Esophagus (tissue), 2 donors: ENCODE measurements at places on chromosomes 2 and 18. TPM values are rescaled to one million over a fixed set of nuclear protein-coding genes. Genes with fewer than 3 reads are reported as not detected.

The AP1S3 gene
- 5.7 TPM for polyA plus RNA-seq

The AGXT gene
- not detected for polyA plus RNA-seq

The SERPINB4 gene
- polyA plus RNA-seq, result 19.3 TPM

The TAF1B gene
- 7.9 TPM for polyA plus RNA-seq

The ACVR1C gene
- polyA plus RNA-seq, result 0.06 TPM

The RFTN2 gene
- polyA plus RNA-seq, result 0.24 TPM

The RIT2 gene
- polyA plus RNA-seq, result not detected

The OXER1 gene
- 0.48 TPM for polyA plus RNA-seq

The PAIP2B gene
- polyA plus RNA-seq, result 4.7 TPM

The SERPINB10 gene
- polyA plus RNA-seq, result 0.46 TPM

The IL37 gene
- 0.12 TPM for polyA plus RNA-seq

The PSD4 gene
- polyA plus RNA-seq, result 18.1 TPM

The ROCK1 gene
- 6.0 TPM for polyA plus RNA-seq

The SERPINE2 gene
- 19.6 TPM for polyA plus RNA-seq

The CFC1 gene
- polyA plus RNA-seq, result not detected

The GNAL gene
- 1.6 TPM for polyA plus RNA-seq

The DSEL gene
- polyA plus RNA-seq, result 0.18 TPM

The SEPTIN10 gene
- polyA plus RNA-seq, result 45.9 TPM

The IL36A gene
- polyA plus RNA-seq, result 243 TPM

The CACNB4 gene
- 1.2 TPM for polyA plus RNA-seq

The TXNDC2 gene
- polyA plus RNA-seq, result not detected

The CRYGD gene
- not detected for polyA plus RNA-seq

The DPP10 gene
- 0.02 TPM for polyA plus RNA-seq

The NPHP1 gene
- polyA plus RNA-seq, result 2.3 TPM

The UGT1A4 gene
- 0.69 TPM for polyA plus RNA-seq

The MC2R gene
- not detected for polyA plus RNA-seq

The C1QL2 gene
- not detected for polyA plus RNA-seq

The KLHL30 gene
- polyA plus RNA-seq, result 0.21 TPM

The ASXL3 gene
- 0.02 TPM for polyA plus RNA-seq

The CCDC85A gene
- polyA plus RNA-seq, result 0.10 TPM

The PLCL1 gene
- polyA plus RNA-seq, result 0.20 TPM

The MRPL53 gene
- polyA plus RNA-seq, result 60.6 TPM
